ENCODE measurements at places on chromosomes 1 and 21.

- no peak for DNase-seq
Observed at GRCh38 chr1:160844447-160845232, 18.0 kb downstream of the CD244 start.

DNA sequence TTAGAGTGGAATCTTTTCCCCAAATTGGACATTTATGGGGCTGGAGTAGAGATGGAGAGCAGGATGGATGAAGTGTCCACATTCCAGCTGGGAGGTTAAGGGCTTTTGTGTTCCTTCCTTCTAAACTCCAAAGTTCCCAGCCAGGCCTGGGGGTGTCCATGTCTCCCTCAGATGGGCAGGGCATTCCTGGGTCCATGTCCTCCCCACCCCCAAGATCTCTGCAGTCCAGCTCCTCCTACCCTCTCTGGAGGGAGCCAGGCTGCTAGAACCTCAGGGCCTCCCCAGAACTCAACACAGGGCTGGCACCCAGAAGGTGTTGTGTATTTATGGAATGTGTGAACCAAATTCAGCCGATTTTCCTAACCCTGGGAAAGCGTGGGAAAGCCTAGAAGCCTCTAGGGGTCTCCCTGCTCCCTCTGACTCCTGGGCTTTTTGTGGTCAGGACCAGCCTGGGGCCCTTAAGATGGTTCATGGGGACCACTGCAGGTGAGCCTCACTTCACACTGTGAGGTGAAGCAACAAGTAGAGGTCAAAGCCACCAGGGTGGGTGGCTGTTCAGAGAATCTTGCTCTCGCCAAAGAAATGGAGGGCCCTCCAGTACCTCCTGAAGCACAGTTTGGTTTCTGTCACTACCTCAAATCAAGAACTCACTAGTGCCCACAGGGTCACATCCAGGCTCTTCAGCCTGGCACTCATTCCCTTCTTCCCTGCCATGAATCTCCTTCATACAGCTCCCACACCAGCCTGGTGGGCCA, 54.8 kb downstream of the GLIS1 start:
- no peak for DNase-seq

DNA sequence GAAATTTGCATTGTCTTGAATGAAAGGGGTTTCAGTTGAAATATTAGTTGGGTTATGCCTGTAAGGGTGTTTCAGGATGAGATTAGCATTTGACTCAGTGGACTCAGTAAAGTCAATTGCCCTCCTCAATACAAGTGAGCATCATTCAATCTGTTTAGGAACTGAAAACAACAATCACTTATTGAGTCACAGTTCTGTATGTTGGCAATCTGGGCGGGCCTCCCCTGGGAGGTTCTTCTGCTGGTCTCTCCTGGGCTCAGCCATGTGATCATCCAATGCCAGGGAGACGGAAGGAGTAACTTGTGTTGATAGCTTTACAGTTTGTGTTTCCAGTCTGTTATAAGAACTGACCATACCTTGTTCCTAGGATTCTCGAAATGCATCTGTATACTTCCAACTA, 262.9 kb upstream of the RUNX1 start:
- no peak for DNase-seq

GRCh38 chr1:27835046-27835445, 4.5 kb downstream of the PPP1R8 start:
- DNase-seq: no peak

DNA sequence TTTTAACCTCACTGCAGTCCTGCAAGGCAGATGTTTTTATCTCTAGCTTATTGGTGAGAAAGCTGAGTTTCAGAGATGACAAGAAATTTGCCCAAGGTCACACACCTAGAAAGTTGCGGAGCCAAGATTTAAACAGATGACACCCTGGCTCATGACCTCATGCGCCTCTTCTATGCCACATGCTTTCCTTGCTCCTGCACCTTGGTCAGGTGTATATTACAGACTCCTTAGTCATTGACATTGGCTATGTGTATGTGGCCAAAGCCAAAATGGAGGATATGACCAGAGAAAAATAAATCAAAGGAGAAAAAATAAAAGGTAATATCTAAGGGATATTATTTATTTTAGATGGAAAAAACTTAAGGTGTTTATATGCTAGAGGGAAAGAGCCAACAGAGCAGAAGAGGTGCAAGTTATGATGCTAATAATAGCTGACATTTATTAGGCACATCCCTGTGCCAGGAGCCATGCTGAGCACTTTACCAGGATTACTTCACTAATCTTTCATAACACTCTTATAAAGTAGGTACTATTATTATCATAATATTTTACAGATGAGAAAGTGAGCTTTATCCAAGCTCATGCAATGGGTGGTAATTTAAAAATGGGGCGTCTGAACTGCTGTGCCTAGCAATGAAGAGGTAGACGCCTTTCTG, 13.8 kb upstream of the MYOC start:
- DNase-seq: no peak

- peak; percentile 79 for DNase-seq
Observed at GRCh38 chr1:218366322-218367052, 21.4 kb downstream of the TGFB2 start.

- DNase-seq: no peak
Observed at GRCh38 chr21:38329162-38329561, 72.4 kb downstream of the KCNJ15 start.
